ENCODE measurements at places on chromosomes 5 and 9.

GRCh38 chr5:93044859-93045666, 536.0 kb downstream of the NR2F1-AS1 start:
- no peak for DNase-seq

GRCh38 chr5:113891491-113891890, 378.0 kb downstream of the YTHDC2 start:
- DNase-seq: no peak

DNA sequence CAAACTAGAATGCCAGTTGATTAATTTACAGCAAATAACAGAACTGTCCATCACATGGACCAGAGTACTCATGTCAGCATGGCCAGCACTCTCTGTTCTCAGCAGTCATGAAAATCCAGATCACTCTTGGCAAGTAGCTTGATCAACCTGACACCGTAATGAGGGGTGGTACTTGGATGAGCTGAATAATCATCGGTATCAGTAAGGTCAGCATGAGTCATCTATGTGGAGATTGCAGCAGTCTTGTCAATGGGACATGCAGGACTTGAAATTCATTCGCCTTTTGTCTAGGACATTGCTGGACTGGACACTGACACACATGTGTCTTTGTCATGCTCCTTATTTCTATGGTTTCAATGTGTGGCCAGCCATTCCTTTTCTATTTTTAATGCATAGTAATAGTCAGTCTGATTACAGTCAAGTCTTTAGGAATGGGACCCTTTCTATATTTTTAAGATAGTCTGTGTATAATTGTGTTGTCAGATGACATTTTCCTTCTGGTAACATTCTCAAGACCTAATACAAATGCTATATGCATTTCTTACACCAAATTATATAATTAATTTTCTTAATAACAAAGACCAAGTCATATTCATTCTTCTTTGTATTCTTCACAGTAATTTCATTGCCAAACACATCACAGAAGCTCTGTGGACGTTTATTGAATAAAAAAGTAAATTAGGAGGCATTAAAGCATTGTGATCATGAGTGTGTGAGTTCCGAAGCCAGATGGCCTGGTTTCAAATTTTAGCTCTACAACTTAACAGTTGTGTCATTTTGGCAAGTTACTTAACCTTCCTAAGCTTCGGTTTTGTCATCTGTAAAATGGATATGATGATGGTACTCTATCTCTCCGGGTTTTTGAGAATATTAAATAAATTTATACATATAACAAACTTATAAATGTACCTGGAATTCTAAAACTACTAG, 57.4 kb downstream of the ADAMTSL1 start:
- DNase-seq: no peak

- no peak for DNase-seq
These were observed 15.4 kb downstream of the CDC42SE2 start for GRCh38 chr5:131279204-131279603.

DNA sequence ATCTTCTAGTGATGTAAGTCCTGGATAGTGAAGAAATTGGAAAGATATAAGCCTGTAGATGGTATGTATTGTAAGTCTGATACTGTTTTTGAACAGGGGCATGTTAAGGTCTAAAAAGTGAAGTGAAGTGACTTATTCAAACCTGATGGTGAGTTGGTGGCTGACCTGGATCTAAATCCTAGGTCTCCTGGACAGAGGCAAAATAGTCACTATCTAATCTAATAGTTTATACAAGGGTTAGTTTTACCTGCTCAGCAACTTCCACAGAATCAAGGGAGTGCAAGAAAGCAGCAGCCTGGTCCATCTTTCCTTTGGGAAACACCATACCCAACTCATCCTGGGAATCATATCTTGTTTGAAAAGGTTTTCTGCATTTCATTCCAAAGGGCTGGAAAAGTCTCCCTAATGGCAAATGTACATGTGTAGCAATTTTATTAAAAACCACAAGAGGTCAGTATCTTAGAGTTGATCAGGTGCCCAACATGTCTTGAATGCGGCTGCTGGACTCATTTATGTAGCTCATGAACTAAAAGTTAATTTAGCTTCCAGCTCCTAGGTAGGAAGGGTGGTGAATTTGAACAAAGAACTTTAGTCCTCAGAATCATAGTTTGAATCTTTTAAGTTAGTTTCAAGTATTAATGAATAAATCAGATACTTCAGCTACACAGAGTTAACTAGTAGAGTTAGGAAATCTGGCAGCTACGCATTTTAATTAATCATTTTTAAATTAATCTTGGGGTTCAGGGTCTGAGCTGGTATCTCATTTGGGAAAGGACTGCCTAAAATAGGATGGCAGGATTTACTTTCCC, 26.0 kb downstream of the SKP2 start:
- peak; percentile 19 for DNase-seq

DNA sequence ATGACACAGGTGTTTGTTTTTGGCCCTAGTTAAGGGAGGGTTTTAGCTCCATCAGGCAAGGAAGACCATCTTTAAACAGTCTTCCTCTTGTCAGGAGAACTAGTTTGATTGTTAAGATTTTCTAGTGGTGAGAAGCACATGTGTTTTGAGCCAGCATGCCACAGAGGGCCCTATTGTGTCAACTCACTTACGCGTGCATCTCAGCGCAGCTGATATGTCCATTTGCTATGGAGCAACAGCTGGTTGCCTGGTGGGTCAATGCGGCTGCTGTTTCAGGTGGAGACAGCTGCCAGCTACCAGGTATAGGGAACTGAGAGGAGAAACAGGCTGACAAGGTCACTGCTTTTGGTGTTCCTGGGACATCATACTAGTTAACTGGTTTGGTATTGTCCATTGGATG, 100.5 kb upstream of the PRRC1 start:
- no peak for DNase-seq

DNA sequence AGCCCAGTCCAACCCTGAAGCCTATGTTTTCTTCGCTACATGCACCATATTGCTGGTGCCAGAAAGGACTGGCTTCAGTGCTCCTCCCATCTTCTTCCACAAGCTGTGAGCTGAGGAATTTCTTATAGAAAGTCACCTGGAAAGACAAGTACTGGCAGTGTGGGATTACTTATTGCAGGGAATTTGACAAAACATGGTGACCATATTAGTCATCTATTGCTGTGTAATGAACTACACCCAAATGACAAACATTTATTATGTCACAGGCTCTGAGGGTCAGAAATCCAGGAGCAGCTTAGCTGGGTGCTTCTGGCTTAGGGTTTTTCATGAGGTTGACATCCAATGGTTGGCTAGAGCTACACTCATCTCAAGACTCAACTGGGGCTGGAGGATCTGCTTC, 75.5 kb downstream of the ENTREP1 start:
- DNase-seq: no peak

DNA sequence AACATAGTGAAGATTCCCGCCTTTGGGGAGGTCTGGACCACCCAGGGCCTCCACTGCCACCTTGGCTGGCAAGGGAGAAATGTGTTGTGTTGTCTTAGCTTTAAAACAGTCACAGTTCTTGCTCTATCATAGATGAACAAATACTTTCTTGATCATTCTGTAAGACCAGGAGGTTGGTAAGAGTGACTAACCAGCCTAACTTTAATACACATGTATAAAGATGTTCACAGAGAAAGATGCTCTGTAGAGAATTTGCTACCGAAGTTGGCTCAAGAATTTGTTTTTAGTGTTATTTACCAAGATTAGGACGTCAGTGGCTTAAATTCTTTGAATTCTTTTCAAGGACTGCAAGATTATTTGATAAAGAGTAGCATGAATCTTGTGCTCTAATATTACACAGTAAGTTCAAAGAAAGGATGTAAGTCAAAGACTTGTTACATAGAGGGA, 28.4 kb downstream of the GLRX start:
- no peak for DNase-seq

DNA sequence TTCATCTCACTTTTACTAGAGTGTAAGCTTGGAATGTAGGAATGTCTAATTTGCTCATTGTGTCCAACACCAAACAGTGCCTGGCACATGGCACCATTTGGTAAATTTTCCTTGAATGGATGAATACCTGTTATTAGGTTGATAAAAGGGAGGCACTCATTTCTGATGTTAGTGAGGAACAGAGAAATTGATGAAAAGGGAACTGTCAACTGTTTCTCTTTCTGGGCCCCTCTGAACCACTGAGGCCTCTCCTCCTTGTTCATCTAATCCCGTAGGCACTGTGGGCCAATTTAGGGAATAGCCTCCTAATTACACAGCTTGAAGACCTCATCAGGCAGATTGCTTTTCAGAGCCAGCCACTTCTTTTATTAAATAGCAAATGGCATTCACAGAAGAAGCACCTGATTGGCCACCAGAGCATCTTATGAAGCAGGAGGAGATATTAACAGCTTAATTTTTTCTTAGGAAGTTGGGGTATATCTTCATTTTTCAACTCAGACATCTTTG, 22.6 kb downstream of the MRRF start:
- DNase-seq: no peak

DNA sequence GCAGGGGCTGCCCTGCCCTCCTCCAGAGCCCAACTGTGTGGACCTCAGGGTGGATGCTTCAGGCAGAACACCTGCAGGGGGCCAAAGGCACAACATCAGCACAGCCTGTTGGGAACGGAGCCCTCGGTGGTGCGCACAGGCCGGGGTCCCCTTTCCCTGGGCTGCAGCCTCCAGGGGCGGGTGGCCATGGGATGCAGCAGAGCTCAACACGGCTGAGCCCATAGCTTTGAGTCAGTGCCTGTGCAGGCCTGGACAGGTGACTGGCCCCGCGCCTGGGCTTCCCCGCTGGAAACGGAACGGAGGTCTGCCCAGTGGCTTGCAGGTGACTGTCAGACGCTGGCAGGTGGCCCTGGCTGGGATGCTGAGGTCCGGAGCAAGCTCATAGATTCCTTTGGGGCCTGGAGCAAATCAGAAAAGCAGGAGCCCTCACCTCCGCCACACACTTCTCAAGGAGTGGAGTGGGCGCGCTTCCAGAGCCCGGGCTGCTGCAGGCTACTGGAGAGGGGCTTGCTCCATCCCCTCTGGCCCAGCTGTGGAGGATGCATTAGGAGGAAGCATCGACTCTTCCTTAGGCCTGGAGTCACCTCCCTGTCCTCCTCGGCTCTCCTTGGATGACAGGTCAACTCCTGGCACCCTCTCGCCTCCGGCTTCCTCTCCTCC, 69.8 kb upstream of the RNU6ATAC start:
- no peak for DNase-seq

DNA sequence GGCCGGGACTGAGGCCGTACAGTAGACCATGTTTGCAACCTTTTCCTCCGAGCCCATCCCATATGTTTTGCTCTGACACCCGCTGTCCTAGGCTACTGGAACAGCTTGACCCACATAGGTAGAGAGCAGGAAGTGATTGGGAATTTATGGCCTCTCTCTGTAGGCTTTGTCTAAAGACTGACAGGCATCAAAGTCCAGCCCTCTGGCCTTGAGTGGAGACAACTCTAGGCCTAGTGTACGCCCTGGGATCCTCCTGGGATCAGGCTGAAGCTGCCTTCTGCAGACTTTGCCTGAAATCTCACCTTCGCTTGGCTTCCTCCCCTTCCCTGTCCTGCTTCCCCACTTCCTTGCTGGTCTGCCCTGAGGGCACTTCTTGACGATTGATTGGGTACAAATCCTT, 13.6 kb upstream of the AKNA start:
- DNase-seq: no peak

DNA sequence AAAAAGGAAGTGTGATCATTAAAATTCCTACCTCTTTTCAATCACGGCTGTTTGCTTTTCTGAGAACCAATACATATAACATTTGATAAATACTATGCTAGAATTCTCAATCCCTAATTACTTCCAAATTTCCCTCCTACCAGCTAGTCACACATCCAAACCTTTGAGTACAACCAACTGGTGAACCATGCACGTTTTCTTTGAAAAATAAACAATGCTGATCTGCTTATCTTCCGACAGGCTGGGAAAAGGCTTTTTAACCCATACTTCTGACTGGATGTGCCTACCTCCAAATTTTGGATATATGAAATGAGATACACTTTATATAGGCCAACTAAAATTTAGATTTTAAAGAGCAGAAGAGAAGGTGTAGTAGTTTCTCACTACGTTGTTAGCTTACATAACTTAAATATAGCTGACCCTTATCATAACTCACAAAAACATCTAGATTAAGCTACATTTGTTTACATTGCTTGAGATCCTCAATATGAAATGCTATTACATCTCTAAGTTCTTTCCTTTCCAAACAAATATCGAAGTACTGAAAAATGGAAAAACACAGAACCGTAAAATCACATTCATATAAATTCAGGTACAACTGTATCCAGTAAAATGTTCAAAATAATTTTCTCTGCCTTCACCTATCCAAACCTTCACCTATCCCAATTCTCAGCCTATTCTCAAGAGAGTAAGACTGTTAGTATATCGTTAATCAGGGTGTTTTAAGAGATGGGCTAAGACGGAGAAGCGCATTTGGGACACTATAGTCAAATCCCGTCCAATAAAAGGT, 2.1 kb downstream of the NR3C1 start:
- no peak for DNase-seq
